Activated T-helper 1 cell treated with anti-CD3 and anti-CD28 coated beads, Interleukin-2, amount 50 U/mL, for 16 hours (primary cell): ENCODE measurements at places on chromosomes 16 and 17.

DNA sequence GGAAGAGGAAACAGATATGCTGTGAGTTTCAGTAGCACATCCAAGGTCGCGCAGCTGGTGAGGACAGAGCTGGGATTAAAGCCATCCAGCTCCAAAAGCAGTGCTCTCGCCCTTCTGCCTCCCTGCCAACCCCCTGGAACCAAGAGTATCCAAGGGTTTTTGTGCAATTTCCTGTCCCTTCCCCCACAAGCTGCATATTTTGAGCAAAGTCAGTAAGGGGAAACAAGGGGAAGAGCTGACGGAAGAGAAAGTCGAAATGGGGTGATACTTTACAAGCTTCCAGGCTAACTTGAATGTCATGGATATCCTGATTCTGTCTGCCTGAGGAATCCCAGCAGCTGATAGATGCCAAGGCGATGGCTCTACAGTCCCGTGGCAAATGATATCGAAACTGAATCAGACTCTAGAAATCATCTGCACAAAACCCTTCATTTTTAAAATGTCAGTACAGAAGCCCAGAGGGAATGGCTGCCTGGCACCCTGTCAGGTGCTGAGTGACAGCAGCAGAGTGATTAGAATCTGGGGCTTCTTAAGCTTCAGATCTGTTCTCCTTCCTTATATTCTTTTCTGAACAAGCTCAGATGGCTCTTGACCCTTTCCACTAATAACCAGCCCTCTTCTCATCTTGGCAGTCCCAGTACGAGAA lies 42.9 kb upstream of the TEKT3 start:
- DNase-seq = no peak

GRCh38 chr17:16917671-16918394 lies 54.1 kb downstream of the TNFRSF13B start:
- DNase-seq = no peak

DNA sequence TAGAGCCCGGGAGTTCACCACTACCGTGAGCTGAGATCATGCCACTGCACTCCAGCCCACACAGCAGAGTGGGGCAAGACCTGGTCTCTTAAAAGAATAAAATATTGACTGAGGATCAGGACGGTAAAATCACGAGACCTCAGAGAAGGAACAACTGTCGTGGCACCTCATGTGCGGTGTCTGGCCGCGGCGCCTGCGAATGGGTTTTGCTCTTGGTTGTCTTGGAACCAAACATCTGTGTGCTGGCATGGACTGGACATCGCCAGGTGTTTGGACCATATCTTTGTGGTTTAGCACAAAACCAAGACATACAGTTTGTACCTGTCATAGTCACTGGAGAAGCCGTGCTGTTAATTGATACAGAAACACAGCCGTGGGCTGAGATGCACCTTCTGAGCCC lies 212.9 kb upstream of the CHMP6 start:
- DNase-seq = no peak

DNA sequence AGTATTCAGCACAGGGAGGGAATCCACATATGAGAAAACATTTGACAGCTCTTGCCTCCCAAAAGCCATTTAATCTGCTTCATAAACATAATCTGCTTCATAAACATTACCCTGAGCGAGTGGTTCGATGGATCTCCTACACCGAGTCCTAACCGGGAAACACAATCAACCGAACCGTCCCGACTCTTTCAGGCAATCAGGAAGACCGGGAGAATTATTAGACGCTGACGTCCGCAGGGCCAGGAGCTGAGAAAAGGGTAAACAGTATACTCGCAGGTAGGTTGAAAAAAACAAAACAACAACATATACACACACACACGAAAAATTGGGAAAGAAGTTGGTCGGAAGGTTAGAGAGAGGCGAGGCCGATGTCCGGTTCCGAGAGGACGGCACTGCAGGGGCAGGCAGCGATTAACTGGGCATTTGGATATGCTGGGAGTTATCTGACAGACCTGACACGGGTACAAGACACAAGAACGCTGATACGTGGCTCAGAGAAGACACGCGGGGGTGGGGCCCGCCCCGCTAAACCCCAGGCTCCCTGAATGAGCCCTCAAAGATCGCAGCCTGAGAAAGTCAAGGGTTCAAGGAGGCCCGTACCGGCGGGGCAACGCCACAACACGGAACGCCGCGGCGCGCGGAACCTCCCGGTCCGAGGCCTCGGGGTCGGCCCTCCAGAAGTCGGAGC lies 585 bp downstream of the AP1G1 start:
- DNase-seq = peak; percentile 13

DNA sequence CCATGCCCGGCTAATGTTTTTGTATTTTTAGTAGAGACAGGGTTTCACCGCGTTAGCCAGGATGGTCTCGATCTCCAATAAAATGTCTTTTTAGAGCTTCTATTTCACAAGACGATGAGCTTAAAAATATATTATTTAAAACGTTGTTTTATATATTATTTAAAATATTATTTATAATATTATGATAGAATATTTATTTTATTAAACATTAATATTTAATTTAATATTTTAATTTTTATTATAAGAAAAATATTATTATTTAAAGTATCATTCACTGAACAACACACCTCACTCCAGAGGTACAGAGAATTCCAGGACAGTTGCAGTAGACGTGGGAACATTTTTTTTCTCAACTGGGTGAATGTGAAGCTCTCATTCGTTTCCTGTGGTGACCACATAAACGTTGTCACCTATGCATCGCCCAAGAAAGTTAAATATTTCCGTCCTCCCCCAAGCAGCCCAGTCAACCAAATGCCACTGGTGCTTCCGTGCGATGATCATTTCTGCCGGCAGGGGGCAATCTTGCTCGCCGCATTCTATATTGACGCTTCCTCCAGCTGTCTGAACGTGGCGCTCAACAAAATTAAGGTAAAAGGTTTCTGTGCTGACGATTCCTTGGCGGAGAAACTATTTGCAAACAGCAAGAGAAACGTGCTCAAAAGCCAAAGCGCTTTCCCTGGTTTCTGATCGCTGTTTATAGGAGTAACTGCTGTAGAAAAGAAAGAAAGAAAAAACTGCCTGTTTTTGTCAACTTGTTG lies 41.7 kb upstream of the PRSS54 start:
- peak; percentile 67 for DNase-seq

DNA sequence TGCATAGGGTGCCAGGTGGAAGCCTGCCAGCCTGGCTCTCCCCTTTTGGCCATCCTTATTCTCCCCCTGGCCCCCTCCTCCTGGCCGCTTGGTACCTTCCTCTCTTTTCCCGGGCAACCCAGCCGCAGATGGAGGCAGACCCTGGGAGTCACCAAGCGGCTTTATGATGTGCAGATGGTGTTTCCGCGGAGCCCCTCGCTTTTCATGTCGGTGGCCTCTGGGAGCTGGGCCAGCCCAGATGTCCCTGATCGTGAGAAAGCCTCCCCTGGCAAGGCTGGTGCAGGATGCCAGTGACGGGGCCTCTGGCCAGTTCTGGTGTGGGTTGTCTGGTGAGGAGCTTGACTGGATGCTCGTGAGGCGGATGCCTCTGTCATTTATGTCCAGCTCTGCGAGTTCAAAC lies 18.0 kb upstream of the BRD7 start:
- DNase-seq = no peak

- DNase-seq = peak; percentile 44
Observed at GRCh38 chr17:64780096-64781013, 118.2 kb upstream of the SMURF2 start.

- no peak for DNase-seq
Observed at GRCh38 chr17:36627101-36627500, 25.7 kb downstream of the MRM1 start.

DNA sequence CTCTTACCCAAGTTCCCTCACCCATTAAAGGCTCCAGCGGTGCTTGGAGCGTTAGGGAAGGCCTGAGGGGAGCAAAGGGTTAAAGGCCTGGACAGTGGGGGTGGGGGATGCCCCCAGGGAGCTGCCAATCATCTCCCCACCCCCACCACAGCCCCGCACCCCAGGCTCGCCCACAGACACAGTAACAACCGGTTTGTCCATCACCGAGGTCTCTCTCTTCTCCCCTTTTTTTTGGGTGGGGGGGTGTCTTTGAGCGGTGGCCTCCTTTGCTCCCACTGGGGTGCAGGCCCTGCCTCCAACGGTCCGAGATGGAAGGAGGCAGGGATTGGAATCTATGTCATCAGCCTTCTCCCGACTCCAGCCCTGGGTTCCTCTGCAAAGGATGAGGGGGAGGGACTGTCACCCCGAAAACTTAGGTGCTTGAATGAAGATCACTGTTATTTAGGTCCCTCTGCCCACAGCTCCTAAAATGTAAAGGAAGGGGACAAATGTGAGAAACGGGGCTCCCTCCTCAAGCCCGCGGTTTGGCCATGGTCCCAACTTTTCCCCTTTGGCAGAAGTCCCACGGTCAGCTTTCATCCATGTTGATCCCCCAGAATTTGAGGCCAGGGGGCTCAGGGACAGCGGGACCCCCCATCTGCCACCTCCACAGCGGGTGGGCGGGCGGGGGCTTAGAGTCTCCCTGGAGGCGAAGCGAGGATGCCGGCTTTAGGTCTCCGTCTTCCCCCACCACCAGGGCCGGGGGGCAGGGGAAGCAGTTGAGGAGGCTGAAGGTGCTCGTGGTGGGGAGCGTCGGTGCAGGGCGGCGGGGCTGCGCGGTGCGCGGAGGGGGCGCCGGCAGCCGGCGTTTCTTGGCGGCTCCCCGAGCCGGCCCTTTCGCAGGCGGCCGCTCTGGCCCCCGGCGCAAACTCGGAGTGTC lies 1.7 kb downstream of the EPOP start:
- DNase-seq = no peak

DNA sequence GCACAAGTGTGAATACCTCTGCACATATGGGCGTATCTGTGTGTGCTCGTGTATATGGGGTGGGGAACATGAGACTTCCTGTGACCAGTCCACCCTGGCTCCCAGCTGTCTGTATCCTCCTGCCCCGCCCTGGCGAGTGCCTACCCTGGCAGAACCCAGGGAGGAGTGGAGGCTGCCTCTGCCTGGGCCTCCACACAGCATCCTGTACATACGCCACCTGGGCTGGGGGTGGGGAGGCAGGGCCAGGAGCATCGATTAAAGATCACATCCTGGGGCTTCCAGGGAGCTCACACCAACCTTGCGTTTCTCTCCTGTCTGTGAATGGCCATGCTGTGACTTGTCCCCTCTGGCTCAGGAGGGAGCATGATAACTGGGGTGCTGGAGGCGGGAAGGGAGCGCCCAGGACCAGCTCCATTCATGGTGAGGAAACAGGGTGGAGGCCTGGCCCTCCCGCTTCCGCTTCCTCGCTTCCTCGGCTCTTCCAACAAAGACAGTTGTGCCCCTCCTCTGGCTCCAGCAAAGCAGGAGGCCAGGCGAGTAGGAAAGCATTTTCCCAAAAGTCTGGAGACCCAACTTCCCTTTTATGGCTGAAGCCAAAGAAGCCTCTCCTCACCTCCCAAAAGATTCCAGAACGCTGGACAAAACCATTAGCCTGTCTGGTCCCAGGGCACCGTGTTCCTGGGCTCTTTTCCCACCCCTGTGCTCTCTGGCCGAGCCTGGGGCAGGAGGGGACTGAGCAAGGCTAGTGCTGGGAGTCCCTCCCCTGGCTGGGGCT lies 22.9 kb downstream of the ADAM11 start:
- DNase-seq = no peak

- DNase-seq = no peak
Observed at GRCh38 chr16:81885976-81886586, 107.0 kb downstream of the PLCG2 start.

GRCh38 chr16:58809213-58809612 lies 75.1 kb upstream of the GOT2 start:
- no peak for DNase-seq

GRCh38 chr16:87129771-87130170 lies 187.4 kb downstream of the C16orf95 start:
- DNase-seq = no peak

GRCh38 chr17:46915596-46915995 lies 7.4 kb upstream of the GOSR2 start:
- no peak for DNase-seq

- DNase-seq = no peak
Observed at GRCh38 chr16:55892821-55893220, 17.6 kb upstream of the CES5A start.

GRCh38 chr17:33086878-33087277 lies 95.2 kb downstream of the SPACA3 start:
- DNase-seq = no peak
